ENCODE measurements at places on chromosomes 7 and 10.
A peak's percentile ranks its signal among the peaks of the same experiment; 100 is the strongest.

GRCh38 chr10:80259405-80259871 lies 30.0 kb downstream of the MAT1A start:
- DNase-seq, result no peak

GRCh38 chr10:115171392-115171960 lies 78.3 kb downstream of the ATRNL1 start:
- DNase-seq, result peak; percentile 11

DNA sequence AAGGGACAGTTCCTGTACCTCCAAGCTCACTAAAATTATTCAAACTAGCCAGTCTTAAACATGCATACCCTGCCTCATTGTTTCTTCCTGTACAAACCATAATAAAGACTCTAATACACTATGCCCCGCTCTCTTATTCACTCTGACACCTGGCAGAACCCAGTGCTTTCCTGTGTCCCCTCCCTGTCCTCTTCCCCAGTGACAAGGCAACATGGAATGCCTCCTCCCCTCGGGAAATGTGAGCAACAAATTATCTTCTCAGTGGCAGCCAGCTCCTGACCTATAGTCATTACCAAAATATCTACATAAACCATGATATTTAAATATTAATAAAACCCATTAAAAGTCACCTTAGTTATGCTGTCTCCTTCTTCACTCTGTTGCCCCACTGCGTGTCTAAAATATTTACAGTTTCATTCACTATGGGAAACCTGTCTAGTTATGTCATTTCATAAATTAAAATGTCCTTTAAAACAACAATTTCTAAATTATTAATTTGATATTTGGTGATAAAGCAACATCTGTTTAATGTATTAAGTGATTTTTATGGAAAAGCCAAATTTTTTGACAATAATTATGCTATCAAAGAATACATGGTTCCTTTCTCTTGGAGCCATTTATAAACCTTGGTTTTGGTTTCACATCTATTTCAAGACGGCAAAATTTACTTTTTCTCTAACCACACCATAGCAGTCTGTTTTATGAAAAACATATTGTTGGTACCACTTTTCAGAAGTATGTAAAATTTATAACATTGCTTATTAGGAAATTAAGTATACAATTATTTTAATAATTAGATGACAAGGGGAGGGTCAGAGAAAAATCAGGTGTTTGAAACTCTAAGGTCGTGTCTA lies 1355.2 kb downstream of the XPNPEP1 start:
- DNase-seq, result no peak

- DNase-seq, result no peak
Observed at GRCh38 chr7:140059273-140060242, 3.2 kb downstream of the PARP12 start.

DNA sequence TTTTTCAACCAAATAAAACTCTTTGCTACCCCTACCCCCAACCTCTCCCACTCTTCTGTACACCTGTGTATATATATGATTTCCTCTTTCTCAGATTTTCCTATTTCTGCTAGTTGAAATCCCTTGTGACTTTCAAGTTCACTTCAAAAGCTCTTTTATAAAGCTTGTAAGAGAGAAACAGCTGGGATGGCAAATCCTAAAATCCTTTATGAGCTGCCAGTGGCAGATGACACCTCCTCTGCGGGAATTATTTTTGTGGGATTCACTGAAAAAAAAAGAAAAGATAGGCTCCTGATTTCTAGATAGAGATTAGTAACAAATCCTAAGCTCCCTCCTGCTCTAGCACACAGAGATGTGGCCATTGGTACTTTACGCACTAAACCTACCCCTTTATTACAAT lies 92.9 kb downstream of the AHR start:
- no peak for DNase-seq

DNA sequence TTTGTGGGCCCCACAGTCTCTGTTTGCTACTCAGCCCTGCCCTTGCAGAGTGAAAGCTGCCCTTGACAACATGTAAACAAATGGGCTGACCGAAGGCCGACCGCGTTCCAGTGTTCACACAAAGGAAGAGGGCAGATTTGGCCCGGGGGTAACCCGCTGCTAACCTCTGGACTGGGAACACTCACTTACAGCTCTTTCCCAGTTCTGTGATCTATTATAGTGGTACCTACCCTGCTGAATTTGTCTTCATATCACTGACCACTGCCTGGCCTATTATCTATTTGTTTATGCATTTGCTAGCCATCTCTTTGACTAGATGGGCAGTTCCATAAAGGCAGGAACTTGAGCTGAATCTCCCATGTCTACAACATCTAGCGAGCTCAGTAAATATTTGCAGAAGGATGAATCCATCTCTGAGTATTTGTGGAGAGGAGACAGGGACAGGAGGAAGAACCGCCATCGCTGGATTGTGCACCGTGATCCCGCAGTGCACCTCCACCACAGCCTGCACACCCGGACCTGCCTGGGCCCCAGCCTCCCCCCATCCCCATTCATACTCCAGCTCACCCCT lies 15.2 kb downstream of the SLC29A3 start:
- no peak for DNase-seq

DNA sequence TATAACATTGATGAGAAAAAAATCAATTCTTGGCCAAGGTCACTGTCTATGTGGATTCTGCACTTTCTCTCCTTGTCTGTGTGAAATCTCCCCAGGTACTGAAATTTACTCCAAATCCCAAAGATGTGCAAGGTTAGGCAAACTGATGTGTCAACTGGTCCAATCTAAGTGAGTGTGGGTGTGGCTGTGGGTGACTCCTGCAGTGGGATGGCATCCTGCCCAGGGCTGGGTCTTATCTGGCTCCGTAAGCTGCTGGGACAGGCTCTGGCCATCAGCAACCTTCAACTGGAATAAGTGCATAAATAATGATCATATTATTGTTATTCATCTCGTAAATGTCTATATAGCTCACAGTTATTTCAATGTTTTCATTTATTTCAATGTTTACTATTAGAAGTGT lies 79.3 kb downstream of the JCAD start:
- no peak for DNase-seq

DNA sequence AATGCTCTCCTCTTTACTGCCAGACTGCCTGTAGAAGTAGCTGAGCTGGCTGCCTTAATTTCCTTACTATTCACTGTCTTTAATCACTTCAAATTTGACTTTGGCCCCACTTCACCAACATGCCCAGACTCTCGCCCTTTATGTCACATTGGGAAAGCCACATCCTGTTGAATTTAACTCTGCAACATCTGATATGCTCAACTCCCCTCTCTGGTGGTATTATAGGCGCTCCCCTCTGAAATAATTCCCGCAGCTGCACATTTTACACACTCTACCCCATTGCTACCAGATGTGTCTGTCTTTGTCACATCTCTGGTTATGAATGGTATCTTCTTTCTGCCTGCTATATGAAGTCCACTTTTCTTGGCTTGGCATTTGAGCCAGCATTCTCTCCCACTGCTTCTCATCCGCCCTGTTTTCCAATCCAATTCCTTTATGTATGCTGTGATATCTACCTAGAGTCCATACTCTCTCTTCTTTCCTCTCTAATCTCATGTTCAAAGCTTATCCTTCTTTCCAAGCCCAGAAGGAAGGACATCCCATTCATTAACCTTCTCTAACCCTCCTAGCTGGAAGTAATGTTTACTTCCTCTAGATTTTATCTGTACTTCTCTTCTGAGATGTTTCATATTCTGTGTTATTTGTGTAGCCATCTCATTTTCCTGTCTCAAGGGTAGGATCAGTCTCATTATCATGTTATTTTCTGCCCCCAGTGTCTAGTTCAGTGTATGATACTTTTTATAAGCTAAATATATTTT lies 134.5 kb downstream of the ST7 start:
- DNase-seq, result no peak

DNA sequence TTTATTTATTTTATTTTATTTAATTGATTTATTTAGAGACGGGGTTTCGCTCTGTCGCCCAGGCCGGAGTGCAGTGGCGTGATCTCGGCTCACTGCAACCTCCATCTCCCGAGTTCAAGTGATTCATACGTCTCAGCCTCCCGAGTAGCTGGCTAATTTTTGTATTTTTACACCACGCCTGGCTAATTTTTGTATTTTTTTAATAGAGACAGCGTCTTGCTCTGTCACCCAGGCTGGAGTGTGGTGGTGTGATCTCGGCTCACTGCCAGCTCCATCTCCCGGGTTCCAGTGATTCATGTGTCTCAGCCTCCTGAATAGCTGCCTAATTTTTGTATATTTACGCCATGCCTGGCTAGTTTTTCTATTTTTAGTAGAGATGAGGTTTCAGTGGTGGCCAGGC lies 34.2 kb downstream of the AP5Z1 start:
- no peak for DNase-seq

GRCh38 chr10:90418869-90419652 lies 438.8 kb downstream of the HTR7 start:
- no peak for DNase-seq

- DNase-seq, result no peak
Observed at GRCh38 chr7:30844483-30844874, 67.2 kb upstream of the AQP1 start.

DNA sequence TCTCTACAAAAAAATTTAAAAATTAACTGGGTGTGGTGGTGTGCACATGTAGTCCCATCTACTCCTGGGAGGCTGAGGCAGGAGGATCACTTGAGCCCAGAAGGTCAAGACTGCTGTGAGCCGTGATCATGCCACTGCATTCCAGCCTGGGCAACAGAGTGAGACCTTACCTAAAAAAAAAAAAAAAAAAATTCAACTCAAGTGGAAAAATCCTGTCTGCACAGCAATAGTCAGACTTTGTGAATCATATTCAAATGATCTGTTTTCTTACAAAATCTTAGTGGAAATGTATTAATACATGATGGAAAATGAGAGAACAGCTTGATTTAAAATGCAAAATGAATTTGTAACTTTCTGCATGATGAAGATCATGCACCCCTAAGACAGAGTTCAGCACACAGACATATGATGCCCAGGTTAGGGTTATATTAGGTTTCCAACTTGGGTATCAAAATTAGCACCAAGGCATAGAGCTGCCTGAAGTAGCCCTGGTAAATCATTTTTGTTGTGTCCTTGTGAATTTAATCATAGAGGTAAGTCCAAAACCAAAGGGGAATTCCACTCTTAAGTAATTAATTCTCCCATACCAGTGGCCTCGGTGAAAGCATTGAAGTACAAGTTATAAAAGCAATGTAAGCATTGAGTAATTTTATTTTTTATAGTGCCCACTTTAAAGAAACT lies 93.8 kb downstream of the ADD3 start:
- DNase-seq, result no peak

DNA sequence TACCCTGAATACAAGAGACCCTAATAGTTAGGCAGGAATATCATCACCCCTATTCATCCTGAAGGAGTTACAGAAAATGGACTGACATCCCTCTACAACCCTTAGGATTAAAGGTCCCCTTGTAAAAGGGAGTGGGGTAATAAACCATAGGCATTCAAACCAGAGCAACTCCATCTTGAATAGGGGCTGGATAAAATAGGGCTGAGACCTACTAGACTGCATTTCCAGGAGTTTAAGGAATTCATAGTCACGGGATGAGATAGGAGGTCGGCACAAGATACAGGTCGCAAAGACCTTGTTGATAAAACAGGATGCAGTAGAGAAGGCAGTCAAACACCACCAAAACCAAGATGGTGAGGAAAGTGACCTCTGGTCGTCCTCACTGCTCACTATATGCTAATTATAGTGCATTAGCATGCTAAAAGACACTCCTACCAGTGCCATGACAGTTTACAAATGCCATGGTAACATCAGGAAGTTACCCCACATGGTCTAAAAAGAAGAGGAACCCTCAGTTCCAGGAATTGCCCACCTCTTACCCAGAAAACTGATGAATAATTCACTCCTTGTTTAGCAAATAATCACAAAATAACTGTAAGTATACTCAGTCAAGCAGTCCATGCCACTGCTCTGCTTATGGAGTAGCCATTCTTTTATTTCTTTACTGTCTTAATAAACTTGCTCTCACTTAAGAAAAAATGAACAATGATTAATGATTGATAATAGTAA lies 37.2 kb downstream of the CUBN start:
- no peak for DNase-seq

GRCh38 chr7:55570939-55571338 lies 1.4 kb downstream of the VOPP1 start:
- DNase-seq, result no peak

GRCh38 chr7:20268824-20269223 lies 51.6 kb upstream of the MACC1 start:
- DNase-seq, result no peak

- DNase-seq, result peak; percentile 76
Observed at GRCh38 chr10:43292755-43293676, 26.2 kb upstream of the RASGEF1A start.

- DNase-seq, result no peak
Observed at GRCh38 chr7:142025896-142026295, 30.2 kb downstream of the MGAM start.

- no peak for DNase-seq
Observed at GRCh38 chr10:97765201-97765600, 6.6 kb downstream of the SFRP5 start.

DNA sequence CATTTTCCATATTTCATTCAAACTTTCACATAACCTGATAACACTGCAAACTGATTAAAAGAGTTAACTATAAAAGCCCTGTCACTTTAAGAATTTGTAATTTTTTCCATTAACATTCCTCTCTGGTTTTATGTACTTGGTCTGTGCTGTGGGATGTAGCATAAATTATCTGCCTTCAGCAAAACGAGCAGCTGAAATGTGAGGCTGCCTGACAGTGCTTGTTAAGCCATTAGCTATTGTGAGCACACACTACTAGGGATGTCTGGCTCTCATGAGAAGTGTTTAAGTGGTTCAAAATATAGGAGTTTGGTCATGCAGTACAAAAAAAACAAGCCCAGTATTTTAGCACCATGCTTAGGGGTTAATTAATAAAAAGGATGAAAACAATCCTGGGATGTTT lies 63.0 kb downstream of the HOXA1 start:
- no peak for DNase-seq

GRCh38 chr7:156680281-156680680 lies 39.7 kb downstream of the RNF32 start:
- DNase-seq, result no peak

GRCh38 chr10:90289037-90289436 lies 568.8 kb downstream of the HTR7 start:
- no peak for DNase-seq

DNA sequence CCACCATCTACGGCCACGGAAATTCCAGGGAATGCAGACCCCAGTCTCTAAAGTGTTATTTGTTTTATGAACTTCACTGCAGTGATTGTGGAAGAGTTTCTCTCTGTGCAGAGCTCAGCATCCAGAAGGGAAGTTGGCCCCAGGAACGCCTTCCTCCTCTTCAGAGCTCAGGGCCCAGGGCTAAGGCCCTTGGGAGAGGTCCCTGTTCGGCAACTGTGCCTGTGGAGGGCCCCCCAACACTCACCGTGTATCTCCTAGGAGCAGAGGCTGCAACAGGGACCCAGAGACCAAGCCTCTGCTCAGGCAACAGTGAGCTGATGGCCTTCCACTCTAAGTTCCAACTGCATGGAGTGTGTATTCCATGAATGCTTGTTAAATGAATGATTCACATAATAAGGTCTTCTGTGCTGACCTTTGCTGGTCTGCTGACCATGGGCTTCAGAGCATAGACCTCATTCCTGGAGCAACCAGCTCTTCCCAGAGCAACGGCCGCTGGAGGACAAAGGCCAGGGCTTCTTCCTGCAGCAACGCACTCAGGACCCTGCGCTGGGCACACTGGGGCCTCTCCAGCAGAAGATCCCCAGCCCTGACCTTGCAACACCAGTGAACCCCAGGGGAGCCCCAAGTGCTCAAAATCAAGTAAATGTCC lies 7.7 kb downstream of the DIP2C start:
- DNase-seq, result no peak

Data from cerebellar cortex (tissue), 1 donor.